Stimulated activated CD8-positive, alpha-beta memory T cell treated with anti-CD3 and anti-CD28 coated beads, Interleukin-4, amount 100 ng/mL, for 1 hour (primary cell): ENCODE measurements at places on chromosomes 12 and 14.

GRCh38 chr12:131441638-131442336 is 269.1 kb upstream of the SFSWAP start:
- DNase-seq: no peak

DNA sequence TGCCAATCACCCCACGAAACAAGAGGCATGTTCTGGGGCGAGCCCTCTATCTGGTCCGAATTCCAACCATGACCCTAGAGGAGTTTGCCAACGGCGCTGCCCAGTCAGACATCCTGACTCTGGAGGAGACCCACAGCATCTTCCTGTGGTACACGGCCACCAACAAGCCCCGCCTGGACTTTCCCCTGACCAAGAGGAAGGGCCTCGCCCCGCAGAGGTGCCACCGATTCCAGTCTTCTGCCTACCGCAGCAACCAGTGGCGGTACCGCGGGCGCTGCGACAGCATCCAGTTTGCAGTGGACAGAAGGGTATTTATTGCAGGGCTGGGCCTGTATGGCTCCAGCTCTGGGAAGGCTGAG is 1.7 kb downstream of the BTBD6 start:
- no peak for DNase-seq

- no peak for DNase-seq
These were observed 16.3 kb downstream of the SCARB1 start for GRCh38 chr12:124847113-124848074.

- DNase-seq: no peak
These were observed 16.9 kb downstream of the PPP4R3A start for GRCh38 chr14:91493169-91493568.

DNA sequence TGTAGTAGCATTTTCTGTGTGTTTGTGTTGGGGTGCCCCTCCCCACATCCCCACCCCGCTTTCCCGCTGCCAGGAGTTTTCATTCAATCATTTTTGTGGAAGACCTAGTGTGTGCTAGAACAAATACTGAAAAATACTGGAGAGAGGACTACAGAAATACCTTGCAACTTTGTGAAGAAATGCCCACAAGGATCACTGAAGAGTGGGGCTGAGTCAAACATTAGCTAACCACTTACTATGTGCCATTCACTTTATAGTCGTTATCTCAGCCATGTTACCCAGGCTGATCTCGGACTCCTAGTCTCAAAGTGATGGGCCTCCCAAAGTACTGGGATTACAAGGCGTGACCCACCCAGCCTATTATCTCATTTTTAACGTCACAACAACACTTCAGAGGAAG is 559 bp upstream of the LMBR1L start:
- no peak for DNase-seq

DNA sequence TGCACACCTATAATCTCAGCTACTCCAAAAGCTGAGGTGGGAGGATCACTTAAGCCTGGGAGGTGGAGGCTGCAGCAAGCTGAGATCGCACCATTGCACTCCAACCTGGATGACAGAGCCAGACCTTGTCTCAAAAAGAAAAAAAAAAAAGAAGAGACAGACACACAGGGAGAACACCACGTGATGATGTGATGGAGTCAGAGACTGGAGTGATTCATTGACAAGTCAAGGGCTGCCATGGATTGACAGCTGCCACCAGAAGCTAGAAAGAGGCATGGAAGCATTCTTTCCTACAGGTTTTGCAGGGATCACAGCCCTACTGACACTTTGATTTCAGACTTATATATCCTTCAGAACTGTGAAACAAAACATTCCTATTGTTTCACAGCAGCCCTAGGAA is 3.5 kb upstream of the HCFC2 start:
- no peak for DNase-seq

DNA sequence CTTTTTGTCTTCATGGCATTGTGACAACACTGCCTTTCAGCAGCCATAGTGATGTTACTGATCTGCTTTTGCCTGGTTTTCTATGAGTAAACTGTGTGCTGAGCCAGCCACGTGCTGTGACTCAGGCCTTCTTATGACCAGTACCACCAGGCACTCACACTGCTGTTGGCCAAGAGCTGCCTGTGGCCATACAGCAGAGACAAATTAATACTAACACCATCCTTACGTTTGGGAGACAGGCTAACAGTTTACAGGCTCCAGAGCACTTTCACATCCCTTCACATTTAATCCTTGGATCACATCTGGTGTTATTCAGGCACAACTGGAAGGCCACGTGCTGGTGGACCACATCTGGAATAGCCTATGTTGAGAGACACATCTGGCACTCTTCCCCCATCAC is 377.9 kb downstream of the CCDC91 start:
- no peak for DNase-seq

GRCh38 chr14:58078068-58078467 is 73.9 kb downstream of the ARMH4 start:
- no peak for DNase-seq

DNA sequence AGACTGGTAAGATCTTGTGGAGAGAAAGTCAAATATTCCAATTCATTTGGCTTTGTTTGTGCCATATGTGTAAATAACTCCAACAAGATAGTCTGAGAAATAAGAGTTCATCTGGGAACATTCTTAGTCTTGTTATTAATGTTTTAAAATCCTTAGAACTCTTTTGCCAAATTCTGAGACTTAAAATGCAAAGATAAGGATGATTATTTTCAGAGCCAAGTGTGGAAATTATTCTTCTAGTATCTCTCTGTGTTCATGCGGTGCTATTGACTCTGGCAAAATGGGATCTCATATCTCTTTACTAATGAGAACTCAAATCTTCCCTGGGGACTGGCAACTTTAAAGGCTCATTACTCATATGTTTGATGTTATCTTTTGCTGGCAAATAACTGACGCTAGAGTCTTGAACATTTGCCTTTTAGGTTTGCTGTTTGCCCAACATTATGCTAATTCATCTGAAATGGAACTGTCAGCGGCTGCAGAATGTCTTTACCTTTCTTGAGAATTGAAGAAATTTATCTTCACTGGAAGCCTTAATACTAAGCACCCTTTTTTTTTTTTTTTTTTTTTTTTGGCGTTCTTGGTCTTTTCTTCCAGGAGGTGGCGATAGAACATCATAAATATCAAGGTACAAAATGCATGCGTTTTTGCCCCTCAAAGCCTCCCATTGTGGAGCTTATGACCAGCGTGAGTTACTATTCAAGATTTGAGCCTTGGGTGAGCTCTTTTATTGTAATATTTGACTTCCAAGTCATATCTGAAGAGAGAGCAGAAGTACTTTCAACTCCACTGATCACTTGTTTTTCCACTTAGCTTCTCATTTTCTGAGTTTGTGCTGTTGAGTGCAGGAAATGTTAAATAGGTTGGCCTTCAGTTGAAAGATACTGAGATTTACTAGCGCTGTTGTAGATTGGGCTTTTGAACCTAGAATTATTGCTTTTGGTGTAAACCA is 86.5 kb downstream of the CAND1 start:
- no peak for DNase-seq

GRCh38 chr14:52974406-52974805 is 23.6 kb upstream of the FERMT2 start:
- no peak for DNase-seq

GRCh38 chr14:60502541-60502940 is 6.4 kb upstream of the SIX6 start:
- no peak for DNase-seq

DNA sequence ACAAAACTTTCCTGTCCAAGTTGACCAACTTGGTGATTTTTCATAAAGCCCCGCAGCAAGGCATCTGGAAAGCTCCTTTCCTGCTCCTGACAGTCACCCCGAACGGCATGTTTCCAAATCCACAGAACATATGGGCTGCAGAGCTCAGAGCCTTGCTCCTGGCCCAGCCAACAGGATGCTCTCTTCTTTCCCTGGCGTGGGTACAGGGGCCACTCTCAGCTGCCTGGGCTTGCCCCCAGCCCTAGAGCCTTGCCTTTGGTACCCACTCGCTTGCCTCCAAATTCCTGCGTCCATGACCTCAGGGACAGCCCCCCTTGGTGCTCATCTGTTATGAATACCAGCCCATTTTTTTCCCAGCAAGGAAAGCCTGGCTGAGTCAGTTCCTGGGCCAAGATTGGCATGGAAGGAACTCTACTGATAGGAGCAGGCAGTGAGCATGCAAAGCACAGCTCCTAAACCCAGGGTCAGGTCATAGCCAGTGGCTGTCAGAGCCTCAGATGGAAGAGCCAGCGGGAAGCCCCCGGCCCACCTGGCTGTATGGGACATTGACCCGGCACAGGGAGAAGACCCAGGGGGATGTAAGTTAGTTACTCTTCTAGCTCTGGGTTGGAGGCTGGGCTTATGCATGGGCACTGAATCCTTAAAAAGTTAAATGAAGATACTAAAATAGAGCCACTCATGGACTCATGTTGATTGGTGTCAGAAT is 105.3 kb upstream of the RTL1 start:
- DNase-seq: no peak

- DNase-seq: no peak
These were observed 1.0 kb downstream of the KCNA1 start for GRCh38 chr12:4910502-4911315.

DNA sequence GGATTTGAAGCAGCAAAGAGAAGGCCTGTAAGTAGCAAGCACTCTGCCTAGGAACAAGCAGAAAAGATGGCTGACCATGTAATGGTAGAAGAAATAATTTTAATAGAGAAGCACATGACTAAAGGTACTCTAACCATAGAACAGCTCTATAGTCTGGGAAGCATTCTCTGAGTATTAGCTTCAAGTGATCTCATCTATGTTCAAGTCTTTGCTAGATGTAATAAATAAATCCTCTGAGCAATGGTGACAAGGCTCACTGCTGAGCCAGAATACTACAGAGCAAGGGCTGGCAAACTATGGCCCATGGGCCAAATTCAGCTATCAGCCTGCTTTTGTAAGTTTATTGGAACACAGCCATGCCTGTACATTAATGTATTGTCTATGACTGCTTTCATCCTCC is 84.8 kb downstream of the PEBP1 start:
- DNase-seq: no peak

GRCh38 chr12:5966486-5967095 is 21.5 kb upstream of the ANO2 start:
- no peak for DNase-seq

DNA sequence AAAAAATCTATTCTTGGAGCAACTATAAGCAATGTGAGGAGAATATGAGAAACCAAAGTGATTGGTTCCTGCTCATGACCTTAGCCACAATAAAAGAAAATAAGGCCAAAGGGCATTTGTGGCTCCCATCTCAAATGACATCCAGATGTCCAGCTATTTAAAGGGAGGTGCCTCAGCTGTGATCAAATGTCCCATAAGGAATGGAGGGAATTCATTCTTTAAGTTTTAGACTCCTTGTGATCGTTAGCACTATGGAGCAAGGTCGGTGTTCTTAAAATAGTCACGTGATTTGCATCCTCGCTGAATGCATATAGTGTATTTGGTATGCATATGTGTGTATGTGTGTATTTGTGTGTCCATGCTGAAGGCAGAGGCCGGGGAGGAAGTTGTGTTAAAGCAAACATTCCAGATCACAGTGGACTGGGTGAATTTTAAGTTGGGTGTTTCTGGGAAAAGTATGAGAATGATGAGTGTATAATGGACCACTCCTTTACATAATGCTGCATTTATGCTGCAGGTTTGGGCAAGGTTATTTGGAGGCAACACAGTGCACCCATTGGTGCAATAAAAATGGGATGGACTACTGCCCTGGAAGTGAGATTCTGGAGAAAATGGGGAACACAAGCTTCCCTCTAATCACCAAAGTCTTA is 5.6 kb upstream of the E2F7 start:
- no peak for DNase-seq

- DNase-seq: no peak
These were observed 525.3 kb downstream of the MED13L start for GRCh38 chr12:115752156-115752555.

DNA sequence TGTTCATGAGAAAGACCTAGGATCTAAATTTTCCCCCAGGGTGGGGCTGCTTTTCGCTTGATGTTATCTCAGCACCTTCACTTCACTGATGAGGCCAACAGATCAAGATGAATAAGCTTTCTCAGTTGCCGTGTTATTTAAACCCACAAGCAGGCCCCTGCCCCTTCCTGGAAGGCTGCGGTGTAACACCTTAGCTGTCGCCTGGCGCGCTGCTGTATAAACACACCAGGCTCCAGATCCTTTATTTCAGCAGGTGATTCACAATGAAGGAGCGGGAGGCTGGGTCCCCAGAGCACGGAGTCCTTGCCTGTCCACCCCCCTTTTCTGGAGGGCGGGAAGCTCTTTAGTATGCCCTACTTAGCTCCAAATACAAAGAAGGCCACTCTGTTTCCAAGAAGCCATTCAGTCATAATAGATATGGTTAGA is 515.4 kb downstream of the FUT8 start:
- DNase-seq: peak; percentile 53

DNA sequence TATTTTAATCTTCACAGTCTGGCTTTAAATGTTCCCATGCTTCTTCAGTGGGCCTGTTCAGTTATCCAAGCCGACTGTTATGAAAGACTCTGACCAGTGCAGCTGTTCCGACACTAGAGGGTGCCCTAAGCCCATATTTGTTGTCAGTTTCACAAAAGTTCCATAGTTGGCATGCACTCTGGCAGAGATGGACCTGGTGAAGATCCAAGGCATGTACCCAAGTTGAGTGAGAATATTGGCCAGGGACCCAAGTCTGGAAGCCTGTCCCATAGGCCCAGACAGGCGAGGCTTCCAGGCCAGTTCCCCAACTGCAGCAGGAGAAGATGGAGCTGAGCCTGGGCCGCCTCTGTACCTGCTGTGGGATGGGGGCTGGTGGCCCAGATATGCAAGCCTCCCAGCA is 27.4 kb upstream of the GUCY2C start:
- peak; percentile 18 for DNase-seq

DNA sequence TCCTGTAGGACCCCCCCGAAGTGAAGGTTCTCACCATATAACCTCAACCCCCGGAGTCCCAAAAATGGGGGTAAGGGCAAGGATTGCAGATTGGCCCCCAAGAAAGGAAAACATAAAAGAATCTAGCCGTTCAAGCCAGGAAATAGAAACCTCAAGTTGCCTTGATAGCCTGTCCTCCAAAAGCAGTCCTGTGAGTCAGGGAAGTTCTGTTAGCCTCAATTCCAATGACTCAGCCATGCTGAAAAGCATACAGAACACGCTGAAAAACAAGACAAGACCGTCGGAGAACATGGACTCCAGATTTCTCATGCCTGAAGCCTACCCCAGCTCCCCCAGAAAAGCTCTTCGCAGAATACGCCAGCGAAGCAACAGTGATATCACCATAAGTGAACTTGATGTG is 344.2 kb upstream of the RGS6 start:
- no peak for DNase-seq

- no peak for DNase-seq
These were observed 2.7 kb downstream of the SSH1 start for GRCh38 chr12:108854451-108855283.

- DNase-seq: no peak
These were observed 26.4 kb downstream of the DDHD1 start for GRCh38 chr14:53126731-53127130.

- no peak for DNase-seq
These were observed 76.9 kb downstream of the LIN52 start for GRCh38 chr14:74161526-74162158.

- DNase-seq: no peak
These were observed 59.5 kb downstream of the DAAM1 start for GRCh38 chr14:59247801-59248584.

- no peak for DNase-seq
These were observed 3.1 kb upstream of the DDHD1 start for GRCh38 chr14:53156238-53156637.
